ENCODE measurements at places on chromosomes 6 and 20.
A peak's percentile ranks its signal among the peaks of the same experiment; 100 is the strongest.

DNA sequence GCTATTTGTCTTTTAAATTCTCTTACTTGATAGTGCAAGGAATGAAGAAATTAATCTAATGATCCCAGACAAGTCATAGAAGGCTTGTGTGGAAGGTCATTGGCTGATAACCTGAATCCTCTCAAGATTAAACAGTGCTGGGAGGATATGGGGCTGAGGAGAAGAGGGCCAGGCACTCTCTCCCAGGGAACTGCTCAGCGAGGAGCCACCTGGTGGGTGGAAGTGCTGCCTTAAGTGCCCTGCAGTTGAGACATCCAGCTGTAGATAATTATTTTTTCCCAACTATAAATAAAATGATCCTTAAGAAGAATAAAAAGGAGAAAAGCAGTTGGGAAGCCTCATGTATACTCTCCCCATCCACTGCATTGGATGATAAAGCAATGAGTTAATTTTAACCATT lies 47.9 kb downstream of the BTBD3 start:
- DNase-seq = no peak

GRCh38 chr6:136822046-136822375 lies 381 bp upstream of the PEX7 start:
- no peak for DNase-seq

DNA sequence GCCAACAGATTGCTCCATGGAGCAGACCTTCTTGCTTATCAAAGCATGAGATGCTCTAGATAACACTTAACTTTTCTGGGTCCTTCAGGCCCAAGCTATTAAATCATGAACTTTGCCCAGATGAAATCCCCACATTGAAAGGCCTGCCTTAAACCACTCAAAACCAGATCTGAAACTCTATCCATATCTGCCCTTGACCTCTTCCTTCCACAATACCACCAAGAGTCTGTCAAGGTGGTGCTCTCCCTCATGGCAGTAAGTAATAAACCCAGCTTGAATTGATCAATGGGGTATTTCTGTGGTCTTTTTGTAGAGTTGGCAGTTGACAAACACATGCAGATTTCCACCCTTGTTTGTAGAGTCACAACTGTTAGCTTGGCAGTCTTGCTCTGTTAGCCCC lies 135.5 kb downstream of the ISM1 start:
- no peak for DNase-seq

GRCh38 chr6:52162940-52163908 lies 23.0 kb upstream of the IL17A start:
- DNase-seq = no peak

- DNase-seq = no peak
These were observed 60.7 kb downstream of the ANKRD60 start for GRCh38 chr20:58167759-58168158.

DNA sequence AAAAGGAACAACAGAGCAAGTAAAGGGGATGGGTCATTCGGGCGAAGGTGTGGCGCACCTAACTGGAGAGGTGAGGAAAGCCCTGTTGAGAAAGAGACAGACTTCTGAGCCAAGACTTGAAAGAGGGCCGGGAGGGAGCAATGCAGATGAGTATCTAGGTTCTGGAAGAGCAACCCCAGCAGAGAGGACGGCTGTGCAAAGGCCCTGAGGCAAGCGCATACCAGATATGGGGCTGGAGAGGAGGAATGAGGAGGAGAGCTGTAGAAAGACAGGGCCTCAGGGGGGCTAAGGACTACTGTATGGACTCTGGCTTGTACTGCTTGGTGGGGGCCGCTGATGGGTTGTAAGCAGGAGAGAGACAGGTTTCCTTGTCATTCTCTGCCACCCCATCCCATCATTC lies 21.9 kb downstream of the TRERF1 start:
- no peak for DNase-seq

- no peak for DNase-seq
These were observed 46.6 kb downstream of the ZMYND8 start for GRCh38 chr20:47309806-47310426.

DNA sequence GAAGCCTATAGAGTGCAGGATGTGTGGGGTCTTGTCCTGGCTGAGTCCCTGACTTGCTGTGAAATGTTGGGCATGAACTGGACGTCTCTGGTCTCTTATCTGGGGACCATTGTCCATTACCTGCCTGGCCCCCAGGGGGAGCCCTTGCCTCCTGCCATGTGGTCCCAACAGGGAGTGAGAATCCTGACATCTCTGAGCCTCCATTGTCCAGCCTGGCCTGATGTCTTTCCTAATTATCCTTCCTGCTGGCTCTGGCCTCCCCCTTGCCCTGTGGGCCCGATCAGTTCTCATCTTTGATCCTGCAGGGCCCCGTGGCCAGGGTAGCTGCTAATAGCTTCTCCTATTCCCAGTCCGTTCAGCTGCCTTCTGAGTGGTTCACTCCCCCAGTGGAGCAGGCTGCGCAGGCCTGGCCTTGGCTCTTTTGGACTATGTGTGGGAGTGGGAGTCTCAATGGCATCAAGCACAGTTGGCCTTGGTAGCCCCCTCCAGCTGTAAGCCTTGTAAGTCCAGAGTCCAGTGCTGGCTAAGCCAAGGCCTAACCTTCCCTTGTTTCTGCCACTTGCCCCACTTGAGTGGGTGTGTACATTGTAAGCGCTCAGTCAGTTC lies 77.9 kb upstream of the RALY start:
- DNase-seq = peak; percentile 47

GRCh38 chr6:22828179-22829062 lies 259.1 kb downstream of the HDGFL1 start:
- DNase-seq = no peak

GRCh38 chr6:47071681-47072080 lies 29.5 kb upstream of the ADGRF1 start:
- DNase-seq = no peak

DNA sequence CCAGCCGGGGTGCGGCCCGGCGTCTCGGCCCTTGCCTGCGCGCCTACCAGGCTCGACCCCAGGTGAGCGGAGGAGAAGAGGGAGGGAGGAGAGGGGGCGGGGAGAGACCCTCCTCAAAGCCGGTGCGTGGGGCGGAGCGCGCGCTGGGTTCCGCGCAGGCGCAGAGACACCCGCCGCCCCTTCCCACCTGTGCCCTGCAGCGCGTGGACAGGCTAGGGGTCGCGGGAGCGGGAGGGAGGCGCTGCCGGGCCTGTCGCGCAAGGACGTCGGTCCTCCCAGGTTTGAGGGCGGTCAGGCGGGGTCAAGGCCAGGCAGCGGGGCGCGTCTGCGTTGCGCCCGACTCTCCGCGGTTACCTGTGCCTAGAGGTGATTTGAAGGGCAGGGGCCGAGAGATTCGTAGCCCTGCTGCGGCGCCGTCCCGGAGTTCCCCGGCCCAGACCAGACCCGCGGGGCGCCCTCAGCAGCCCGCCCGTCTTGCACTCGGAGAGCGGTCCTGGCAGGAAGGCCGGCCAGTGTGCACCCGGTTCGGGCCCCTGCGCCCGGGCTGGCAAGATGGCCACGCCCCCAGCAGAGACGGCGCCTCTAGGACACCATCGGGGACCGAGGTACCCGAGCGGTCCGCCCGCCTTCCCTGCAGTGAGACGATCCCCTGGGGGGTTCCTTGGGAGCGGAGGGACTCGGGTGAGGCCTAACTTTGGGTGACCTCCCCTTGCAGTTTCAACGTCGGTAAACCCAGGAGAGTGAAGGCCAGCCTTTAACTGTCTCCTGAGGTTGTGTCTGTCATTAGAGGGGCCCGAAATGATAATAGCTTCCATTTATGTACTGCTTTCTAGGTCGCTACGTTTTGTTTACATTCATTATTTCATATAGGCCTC lies 546 bp downstream of the C6orf136 start:
- DNase-seq = peak; percentile 81

DNA sequence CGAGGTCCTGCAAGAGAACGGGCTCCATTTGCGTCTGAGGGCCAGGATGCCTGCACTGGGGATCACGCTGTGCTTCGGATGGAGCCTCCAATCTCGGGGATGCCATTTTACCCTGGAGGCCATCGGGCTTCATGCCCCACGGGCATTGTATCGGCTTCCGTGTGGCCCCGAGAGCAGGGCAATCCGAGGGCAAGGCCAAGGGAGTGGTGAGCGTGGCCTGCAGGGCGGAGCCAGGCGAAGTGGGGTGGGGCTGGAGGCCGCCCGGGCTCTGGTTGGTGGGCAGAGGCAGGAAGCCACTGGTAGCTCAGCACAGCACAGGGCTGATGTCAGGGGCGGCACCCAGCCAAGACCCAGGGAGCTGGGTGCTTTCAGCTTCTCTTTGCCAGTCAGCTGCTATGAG lies 57.5 kb upstream of the BHLHE23 start:
- DNase-seq = no peak

- no peak for DNase-seq
These were observed 1.2 kb upstream of the HDDC2 start for GRCh38 chr6:125302840-125303511.

GRCh38 chr6:3913077-3913957 lies 64.1 kb downstream of the FAM50B start:
- DNase-seq = no peak

DNA sequence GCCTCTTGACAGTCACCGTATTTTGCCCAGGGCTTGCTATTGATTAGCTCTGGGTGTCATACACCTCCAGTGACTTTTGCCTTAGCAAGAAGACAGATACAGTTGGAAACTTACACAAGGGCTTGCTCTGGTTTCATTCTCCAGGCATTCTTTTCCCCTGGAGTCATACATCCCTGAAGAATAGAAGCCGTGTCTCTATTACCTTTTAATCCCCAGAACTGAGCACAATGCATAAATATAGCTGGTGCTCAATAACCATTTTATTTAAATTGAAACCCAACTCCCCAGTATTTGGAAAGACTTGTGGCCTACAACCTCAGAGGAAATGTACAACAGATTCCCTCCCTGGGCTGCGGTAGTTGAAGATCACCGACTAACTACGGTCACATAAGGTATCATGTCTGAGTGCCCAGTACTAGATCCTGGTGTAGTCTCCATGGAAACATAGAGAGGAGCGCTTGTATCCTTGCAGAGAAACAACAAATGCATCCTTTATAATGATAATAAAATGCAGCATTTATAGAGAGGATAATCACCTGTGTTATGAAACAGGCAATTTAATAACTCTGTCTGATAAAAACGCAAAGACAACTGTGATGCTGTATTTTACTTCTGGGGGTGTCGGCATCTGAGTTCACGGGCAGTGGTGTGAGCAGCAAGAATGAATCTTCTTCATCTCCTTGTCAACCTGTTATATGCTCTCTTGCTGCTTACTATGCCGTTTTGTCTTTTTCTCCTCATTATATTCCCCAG lies 401.2 kb upstream of the AGPAT4 start:
- DNase-seq = no peak

DNA sequence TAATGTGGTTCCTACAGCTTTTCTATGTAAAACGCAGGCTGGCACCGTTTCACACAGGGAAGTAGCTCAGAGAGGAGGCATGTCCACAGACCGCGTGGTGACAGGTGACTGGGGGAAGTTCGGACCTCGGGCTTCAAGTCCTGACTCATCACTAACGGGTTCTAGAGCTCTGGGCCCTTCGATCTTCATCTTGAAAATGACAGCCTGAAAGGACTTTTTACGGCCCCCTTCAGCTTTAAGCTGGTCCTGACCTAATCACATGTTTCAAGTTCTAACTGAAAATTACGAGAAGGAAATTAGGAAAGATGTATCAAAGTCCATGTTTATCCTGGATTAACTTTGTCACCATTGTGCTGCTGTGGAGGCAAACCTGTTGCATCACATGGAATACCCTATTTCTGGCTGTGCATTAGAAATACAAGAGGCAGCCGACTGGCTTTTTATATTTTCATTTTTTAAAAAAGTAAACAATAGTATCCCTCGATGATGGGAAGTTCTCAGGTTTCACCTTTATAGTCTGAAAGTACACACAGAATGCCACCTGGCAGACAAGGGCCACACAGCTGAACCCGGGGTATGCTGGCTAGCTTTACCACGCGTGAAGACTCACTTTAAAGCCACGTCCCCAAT lies 2.0 kb downstream of the MAN1A1 start:
- DNase-seq = no peak

DNA sequence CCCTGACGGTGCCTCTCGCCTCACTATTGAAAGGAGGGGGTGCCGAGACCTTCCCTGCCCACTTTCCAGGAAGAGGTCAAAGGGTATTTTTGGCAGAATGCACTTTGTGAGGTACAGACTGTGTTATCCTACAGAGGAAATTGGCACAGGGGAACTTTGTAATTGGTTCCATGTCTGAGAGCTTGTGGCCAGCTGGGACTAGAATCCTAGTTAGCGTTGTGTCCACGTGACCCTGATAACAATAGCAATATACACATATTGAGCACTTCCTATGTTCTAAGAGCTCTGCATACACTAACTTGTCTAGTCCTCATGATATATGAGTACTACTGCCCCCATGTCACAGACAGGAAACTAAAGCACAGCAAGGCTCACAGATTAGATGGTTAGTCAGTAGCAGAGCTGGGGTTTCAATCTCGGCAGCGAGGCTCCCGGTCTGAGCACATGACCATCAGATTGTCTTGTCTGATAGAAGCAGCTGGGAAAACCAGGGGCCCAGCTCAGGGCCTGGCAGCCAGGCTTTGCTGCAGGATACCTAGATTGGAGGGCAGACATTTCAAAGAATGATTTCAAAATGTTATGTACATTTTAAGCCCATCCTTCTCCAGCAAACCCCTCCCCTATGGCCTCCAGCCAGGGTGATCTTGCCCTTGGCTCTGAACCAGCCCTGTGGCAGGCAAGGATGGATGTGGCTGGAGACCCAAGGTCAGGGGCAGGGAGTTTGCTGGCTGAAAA lies 1.4 kb downstream of the MAPK13 start:
- DNase-seq = peak; percentile 43

- no peak for DNase-seq
These were observed 6.4 kb downstream of the RPS12 start for GRCh38 chr6:132820629-132821381.

GRCh38 chr6:119526561-119527230 lies 177.1 kb upstream of the MAN1A1 start:
- DNase-seq = no peak

DNA sequence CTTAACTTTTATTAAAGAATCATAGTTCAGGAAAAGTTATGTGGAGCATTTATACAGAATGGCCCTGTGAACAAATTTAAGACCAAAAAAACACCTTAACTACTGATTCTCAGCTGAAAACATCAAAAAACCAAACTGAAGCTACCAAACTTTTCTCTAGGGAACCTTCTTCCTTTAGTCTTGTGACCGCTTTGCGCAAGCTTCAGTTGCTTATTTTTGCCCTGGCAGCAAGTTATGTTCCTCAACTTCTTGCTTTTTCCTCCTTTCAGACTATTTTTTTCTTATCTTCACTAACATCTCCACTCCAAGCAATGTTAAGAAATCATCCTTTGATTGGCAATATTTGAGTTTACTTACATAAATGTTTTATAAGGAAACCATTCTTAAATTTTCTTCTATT lies 100.1 kb downstream of the MYB start:
- no peak for DNase-seq

- DNase-seq = no peak
These were observed 193.1 kb downstream of the NRN1 start for GRCh38 chr6:5813625-5814027.

- DNase-seq = no peak
These were observed 220.4 kb downstream of the TAF4 start for GRCh38 chr20:61845233-61845671.

All from activated T-cell treated with anti-CD3 and anti-CD28 coated beads for 48 hours (primary cell).